Fibroblast of skin of right quadriceps (primary cell): ENCODE measurements at places on chromosomes 4 and X.

DNA sequence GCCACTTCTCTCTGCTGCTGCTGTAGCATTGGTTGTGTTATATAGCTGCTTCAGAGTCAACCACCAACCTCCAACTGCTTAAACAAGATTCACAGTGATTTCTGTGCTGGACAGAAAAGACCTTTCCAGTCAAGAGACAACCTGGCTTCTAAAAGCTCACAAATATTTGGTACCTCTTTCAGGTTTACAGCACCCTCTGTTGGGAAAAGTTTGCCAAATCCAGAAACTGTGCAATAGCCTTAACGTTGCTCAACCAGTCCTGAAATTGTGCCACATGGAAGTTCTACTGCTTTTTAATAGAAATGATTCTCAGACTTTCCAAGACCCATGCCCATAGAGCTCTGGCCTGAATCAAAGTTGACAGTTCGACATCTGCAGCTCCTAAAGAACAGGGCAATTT is 842.1 kb upstream of the HTR2C start:
- peak; percentile 19 for DNase-seq

DNA sequence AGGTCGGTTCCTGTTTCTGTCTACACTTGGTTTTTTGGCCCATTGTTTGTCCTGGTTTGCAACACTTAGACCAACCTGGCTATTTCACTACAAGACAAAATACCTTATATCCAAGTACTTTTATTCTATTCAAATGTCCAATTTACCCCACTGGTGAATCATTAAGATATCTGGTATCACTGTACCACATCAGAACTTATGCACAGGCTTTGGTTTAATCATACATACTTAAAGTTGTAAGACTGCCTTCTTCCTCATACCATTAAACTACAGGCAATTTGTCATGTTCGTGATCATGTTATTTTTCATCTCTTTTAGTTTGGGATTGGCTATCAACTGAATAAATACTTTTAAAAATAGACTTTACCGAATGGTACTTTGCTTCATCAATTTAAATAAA is 53.0 kb upstream of the ATOH1 start:
- DNase-seq, result no peak

DNA sequence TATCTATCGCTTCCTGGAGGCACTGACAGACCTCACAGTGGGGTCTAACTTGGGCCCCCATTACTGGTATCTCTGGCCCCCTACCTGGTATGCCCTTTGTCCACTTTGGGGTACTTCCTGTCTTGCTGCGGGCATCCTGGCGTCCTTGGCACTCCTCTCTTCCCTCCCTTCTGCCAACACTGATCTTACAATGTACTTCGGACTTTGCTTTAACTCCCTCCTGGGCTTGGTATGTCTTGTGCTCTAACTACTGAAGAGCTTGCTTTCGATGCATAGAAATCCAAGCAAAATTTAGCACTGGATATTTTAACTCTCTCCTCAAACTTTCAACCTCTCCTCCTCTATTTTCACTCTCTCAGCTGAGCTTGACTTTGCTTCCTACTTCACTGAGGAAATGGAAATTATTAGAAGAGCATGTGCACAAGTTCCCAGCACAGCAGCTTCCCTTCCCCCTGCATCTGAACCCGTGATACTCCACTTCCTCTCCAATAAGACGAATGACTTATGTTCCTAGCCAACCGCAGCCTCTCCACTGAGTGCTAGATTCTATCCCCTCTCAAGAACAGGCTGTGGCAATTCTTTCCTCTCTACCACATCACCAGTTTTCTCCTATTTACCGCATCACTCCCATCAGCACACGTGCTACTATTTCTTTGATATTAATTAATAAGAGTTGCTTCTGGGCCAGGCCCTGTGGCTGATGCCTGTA is 52.9 kb downstream of the SUPT20HL2 start:
- DNase-seq, result peak; percentile 66

DNA sequence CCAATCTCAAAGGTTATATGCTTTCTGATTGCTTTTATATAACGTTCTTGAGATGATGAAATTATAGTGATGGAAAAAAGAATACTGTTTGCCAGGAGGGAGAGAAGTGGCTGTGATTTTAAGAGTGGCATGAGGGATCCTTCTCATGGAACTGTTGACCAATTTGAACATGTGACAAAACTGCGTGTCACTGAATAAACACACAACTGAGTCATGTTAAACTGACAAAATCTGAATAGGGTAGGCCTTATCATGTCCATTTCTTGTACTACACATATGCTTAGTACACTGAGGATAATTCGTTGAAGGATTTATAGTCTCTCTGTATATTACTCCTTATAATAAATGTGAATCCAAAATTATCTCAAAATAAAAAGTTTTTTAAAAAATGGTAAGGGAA is 22.2 kb upstream of the HSPA4L start:
- peak; percentile 4 for DNase-seq

- no peak for DNase-seq
Measured at GRCh38 chr4:160141206-160141605, 1038.3 kb downstream of the RAPGEF2 start.

DNA sequence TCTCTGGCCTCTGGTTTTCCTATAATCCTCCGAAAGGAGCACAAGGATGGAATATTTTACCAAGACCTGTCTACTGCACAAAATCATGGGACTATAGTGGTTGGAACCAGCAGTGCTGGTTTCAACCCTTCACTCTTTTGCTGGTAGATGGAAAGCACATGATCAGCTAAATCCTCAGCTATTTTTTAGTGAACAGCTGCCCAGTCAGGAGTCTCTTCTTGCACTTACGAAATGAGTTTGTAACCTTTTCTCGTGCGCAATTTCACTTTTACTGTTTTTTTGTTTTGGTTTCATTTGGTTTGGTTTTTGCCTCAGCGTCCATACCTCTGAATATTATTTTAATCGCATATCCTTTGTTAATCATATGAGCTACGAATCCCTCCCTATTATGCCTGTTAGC is 418.5 kb upstream of the CPEB2 start:
- no peak for DNase-seq

GRCh38 chrX:40040686-40041461 is 56.9 kb downstream of the BCOR start:
- no peak for DNase-seq

- DNase-seq, result peak; percentile 96
Measured at GRCh38 chr4:57064811-57065711, 45.1 kb downstream of the IGFBP7 start.
